Choroid plexus epithelial cell (primary cell): ENCODE measurements at places on chromosomes 1 and 21.

DNA sequence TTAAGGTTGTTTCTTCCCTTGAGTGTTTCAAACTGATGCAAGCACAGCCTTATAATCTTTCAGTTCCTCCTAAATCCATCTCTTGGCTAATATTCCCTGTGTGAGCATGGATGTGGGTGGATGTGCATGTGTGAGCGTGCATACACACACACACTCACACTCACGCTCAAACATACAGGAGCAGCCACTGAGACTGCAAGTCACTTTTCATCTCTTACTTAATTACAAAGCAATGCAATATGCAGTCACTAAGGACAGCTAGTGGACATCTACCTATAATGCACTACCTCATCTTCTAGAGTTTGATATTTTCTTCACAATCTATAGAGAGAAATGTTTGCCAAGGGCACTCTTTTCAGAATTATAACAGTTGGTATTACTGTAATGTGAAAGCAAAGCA, 1.4 kb downstream of the ESRRG start:
- no peak for DNase-seq

DNA sequence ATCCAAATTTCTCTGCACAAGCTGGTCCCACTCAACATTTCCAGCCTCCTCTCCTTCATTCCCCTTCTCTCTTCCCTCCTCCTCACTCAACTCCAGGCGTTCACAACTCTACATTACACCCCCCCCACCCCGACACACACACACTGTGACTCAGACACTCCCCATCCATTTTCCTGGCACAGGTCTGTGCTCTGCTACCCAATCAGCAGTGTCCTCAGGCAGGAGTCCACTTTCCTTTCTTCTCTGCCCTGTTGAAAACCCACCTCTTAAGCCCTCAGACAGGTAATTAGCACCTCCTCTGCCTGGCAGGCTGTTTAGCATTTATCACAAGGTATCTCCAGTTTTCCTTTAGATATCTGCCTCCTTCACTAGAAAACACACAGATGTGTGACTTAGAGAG, 8.8 kb upstream of the LMX1A start:
- no peak for DNase-seq

DNA sequence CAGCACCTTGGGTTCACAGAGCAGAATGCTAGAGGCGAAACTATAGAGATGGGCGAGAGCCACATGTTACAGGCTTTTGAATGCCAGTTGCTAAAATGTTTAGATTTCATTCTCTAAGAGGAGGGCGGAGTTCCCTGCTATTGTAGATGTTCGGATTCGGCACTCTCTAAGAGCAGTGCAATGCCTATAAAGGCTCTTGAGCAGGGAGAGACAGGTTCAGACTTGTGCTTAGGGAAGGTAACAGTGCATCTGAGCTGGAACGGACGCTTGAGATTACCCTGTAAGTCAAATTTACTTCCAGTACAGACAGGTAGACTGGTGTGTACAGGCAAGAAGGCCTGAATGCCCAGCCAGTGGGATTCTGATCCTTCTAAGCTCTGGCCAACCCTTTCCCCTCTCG, 15.3 kb downstream of the LURAP1 start:
- DNase-seq: no peak

DNA sequence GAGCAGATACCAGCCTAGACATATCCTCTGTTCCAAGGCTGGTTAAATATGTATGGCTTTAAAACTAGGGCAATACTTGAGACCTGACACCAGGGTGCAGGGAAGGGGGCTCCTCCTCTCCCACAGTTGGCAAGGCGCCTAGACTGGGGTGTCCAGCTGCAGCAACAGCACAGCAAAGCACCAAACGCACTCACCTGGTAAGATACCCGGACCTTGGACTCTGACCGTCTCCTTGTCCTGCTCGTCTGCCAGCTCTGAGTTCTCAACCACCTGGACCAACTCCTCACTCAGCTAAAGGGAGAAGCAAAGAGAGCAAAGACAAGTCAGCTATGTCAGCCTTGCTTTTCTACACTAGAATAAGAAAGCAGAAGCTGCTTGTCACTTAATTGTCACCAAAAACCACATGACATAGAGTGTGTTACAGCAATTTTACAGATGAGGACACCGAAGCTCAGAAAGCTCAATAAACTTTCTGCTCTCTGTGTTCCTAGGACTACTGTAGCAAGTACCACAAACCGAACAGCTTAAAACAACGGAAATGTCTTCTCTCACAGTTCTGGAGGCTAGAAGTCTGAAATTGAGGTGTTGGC, 4.4 kb downstream of the PACC1 start:
- no peak for DNase-seq

DNA sequence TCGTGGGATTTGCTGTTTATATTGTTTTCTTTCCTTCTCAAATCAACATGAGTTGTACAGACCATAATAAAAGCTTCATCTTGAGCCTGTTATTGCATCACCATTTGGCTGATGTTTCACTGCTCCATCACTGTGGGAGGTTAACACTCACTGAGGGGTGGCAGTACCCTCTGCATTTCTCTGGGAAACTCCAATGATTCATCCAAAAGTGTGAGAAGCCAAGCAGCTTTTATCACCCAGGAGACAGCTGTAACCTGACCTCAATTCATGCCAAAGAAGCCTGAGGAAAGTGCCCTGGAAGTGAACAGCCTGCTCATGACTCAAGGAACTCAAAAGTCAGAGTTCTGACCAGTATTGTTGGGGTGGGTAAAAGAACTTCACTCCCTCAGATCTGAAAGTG, 84.1 kb downstream of the GPR88 start:
- DNase-seq: peak; percentile 99

DNA sequence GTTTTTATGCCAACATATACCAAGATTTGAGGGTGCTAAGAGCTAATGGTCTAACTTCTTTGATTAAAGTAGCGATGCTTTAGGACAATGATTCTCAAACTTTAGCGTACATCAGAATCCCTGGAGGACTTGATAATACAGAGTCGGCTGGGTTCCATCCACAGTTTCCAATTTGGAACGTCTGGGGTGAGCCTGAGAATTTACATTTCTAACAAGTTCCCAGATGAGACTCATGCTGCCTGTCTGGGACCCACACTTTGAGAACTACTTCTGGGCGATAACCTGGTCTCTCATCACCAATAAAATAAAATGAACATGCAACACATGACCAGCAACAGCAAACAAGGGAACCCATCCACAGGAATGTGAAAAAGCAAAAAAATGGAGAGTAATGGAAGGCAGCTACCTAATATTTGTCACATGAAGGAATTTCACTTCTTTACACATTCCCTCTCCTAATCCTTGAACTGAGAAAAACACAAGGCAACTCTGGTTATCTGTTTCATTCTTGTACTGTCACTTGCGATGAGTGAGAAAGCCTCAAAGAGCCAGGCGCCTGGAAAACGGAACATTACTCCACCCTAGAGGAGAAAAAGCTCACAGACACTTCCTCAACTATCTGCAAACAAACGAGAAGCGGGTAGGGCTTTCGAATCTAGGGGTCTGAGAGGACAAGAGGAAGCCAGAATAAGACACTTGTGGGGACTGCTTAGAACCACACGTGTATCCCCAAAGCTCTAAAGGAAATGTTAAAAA, 14.0 kb downstream of the HSF2BP start:
- DNase-seq: peak; percentile 92

DNA sequence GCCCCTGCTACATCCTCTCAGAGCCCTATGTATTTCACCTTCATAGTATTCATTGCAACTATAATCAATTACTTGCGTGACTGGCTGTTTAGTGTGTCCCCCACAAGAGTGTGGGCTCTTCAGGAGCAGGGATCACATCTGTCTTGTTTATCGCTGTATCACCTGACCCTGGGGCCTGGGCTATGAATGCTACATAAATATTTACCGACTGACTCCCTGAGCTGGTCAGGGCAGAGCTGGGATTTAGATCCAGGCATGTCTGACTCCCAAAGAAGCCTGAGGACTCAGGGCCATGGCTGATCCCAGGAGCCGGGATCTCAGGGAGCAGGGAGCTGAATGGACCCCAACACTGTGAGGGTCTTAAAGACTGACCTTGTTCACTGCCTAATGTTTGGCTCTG, 49.7 kb downstream of the AHDC1 start:
- DNase-seq: no peak

- no peak for DNase-seq
Measured at GRCh38 chr1:200892546-200892945, 2.2 kb upstream of the INAVA start.

GRCh38 chr1:154568157-154568815, 708 bp downstream of the CHRNB2 start:
- no peak for DNase-seq

DNA sequence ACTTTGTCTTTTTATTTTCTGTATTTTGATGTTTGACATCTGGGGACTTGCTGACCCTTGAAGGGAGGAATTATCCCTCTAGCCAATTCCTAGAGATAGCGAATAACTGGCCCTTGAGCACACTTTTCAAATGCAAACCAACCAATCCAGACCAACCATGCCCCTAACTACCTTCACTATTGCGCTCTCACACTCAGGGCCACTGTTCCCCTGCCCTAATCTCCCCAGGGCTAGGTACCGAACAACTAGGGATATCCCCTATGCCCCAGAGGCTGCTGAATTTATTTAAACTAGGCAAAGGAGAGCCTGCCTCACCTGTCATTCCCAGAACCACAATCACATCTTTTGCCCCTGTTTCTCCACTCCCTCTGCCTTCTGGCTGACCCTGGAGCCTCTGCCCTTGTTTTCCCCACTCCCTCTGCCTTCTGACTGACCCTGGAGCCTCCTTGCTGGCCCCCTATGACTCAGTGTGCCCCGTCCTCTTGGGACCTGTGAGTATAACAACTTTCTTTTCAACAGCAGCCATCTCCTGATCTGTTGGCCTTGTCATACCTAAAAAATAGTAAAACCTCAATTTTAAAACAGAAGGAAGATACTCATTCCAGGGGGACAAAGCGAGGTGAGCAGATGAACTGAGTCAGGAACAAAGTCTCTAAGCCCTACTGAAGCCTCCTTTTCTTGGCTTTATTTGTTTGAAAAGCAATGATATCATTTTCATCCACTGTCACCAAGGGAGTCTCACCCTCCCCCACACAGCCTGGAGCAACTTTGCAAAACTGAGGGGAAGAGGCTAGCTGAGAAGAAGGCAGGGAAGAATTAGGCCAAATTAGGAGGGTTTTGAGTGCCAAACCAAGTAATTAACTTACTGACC, 115.5 kb downstream of the NMNAT2 start:
- DNase-seq: no peak

DNA sequence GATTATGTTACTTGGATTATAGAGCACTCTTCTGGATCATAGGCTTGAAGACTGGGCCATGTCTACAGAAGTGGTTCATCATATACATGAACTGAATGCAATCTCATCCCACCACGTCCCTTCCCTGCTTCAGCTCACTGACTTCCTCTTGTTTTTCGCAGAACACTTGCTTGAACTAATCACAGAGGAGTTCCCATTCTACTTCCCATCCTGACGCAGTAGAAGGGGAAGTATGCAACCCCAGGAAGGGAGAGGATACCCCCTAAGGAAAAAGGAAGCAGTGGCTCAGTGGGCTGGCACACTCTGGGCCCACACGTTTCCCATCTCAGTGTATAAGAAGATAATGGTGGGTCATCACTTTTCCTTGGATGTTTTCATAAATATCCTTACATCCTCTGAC, 36.2 kb downstream of the CASQ2 start:
- no peak for DNase-seq

DNA sequence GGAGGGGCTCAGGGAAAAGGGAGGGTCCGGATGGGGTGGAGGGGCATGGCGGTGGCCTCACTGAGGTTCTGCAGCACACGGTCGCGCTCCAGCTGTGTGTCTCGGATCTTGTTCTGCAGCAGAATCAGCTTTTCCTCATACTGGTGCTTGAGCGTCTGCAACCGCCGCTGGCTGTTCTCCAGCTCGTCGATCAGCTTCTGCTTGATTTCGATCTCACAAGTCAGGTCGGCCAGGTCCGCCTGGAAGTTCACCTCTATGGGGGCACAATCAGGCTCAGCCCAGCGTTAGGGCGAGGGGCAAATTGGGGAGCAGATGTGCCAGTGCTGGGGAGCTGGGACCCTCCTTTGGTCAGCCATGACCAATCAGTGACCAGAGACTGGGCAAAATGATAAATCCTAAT, 25.2 kb downstream of the KIF21B start:
- DNase-seq: no peak

DNA sequence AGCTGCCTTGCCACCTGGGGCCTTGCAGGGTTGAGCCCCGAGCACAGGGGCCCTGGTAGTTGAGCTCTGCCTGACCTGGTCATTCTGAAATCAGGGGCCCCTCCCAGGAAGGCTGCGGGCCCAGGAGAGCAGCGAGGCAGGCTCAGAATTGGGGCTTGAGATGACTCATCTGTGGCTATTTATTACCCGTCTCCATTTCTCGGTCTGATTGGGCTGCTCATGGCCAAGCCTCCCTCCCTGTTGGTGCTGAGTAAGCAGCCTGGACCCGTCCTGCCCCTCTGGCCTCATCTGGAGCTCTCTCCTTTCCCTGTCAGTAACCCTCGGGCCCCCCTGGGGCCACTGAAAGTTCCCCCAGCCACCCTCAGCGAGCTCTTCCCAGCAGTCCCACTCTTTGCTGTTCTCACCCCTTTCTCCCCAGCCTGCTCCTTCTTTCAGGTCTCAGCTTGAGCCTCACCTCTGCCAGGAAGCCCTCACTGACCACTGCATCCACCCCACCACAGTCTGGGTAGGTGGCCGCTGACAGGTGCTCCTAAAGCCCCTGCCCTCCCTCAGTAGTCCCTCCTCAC, 11.0 kb upstream of the TNFRSF8 start:
- DNase-seq: peak; percentile 87

DNA sequence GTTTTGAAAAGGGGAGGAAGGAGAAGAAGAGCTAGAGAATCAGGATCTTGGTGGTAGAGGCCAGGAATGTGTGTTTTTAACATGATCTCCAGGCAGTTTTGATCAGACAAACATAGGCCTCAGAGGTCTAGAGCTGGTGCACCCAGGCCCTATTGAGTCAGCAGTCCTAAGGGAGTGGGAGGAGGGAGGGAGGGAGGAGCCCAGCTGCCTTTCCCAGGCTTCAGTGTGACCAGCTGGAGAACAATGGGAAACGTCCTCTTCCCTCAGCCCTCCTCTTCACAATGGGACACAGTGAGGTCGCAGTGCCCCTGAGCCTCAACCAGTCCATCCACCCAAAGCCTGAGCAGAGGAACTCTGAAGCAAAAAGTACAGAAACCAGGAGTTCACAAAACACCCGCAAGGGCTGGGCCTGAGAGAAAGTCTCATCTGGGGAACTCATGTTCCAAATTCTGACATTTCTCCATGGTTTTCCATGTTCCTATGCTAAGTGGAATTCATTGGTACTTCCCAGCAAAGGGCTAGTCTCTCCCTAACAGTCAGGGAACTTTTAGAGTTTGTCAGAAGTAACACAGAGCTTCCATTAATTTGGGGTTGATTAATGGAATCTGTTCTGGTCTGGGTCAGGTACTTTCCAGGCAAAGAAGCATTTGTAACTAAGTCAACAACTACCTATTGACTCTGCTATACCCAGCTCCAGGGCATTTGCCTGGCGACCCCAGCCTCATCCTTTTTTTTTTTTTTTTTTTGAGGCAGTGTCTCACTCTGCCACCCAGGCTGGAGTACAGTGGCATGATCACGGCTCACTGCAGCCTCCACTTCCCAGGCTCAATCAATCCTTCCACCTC, 37.5 kb downstream of the ELAPOR1 start:
- peak; percentile 53 for DNase-seq

- DNase-seq: no peak
Measured at GRCh38 chr1:201405484-201405831, 6.3 kb upstream of the LAD1 start.

- DNase-seq: peak; percentile 65
Measured at GRCh38 chr1:183871142-183871541, 66.2 kb downstream of the RGL1 start.
